SK-N-SH (cell line): ENCODE measurements at places on chromosomes 7 and 10.

DNA sequence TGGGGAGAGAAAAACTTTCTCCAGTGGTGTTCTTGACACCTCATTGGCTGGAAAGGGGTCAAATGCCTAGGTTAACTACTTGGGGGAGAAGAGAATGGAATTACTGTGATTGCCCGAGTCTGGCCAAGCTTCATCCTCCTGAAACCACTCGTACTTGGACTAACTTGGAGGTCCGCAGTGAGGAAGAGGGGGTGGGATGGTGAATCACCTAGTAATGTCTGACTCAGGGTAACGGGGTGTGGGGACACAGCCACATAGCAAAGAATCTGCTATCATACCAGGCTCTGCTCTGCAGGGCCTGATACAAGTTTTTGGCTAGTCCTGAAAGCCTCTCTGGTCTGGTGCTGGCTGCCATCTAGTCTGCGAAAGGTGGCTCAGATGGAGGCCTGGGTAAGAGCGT, 190.9 kb downstream of the RPS24 start:
- DNase-seq: no peak

GRCh38 chr7:92052159-92052558, 82.1 kb downstream of the CYP51A1 start:
- no peak for DNase-seq

DNA sequence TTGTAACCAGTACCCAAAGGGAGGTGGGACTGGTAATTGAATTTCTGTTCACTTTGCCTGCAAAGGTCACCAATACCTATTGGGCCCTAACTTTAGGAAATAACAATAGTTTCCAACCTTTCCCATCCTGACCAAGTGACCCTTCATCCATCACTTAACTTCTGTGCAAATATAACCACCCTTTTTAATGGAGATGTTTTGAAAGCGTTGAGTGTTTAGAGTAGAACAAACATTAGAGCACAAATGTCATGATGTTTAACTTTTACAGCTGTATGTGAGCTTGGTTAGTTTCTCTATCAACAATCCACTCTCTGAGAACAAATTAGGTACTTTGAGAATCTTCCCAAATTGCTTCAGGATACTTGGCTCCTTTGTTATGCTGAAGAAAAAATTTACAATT, 66.4 kb downstream of the MET start:
- DNase-seq: no peak

DNA sequence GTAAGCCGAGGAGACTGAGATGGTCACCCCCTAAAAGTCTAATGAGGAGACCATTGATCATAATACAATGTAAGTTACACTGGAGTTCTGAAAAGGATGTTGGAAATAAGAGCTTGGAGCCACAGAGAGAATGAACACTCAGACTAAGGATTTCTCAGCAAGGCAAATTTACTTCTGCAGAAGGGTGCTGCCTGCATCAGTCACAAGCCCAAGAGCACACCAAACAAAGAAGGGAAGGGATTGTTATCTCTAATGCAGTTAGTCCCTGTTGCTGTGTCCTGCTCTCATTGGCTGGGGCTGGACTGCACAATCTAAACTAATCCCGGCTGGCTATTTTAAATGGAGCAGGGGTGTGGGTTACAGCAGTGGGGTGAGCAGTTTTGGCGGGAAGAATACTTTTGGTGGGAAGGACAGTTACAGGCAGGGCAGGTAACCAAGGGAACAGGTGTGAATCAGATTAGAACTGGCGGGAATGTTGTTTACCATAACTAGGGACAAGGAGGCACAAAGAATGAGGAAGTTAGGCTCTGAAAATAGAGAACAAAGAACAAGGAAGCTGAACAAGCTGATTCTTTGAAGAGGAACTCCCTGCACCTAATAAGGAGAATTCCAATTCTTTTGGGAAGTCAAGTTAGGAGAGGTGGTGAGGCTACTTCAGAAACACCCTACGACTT, 30.3 kb upstream of the TRIM24 start:
- no peak for DNase-seq

GRCh38 chr10:107647462-107647861, 483.0 kb upstream of the SORCS1 start:
- DNase-seq: no peak

DNA sequence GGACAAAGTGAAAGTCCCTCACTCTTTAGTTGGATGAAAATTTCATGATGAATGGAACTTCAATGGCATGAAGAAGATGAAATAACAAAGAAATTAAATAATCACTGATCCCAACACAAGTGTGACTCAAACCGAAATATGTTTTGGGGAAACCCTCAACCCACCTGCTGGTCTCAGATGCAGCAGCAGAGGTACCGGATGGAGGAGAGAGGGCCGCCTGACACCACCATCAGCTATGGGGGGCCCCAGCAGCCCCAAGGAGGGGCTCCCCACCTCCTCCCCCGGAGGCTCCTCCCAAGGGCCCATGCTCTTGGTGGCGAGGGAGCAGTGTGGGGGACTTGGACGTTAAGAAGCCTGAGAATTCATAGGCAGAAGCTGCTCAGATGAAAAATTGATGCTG, 137.2 kb upstream of the ADARB2 start:
- no peak for DNase-seq

- peak; percentile 54 for DNase-seq
Observed at GRCh38 chr10:130547368-130547767, 411.2 kb downstream of the GLRX3 start.

- no peak for DNase-seq
Observed at GRCh38 chr10:124529661-124530214, 68.1 kb downstream of the LHPP start.

- DNase-seq: no peak
Observed at GRCh38 chr7:137977173-137977572, 24.7 kb downstream of the CREB3L2 start.

DNA sequence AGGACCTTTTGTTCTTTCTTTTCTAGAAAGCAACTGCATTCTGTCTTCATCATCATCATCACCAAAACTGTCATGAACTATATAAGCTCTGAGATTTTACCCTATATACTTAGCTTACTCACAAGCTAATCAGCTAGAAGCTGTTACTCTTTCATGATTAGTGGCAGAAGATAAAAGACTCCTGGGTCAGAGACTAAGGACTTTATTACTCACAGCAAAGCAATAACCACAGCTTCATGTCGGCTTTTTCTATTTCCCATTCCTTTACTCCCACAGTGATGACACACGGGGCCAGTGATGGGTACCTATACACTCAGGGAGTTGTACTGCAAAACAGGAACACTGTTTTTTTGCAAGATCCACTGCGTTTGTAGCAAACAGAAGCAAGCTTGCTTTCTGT, 8.4 kb upstream of the C10orf88 start:
- DNase-seq: no peak

- no peak for DNase-seq
Observed at GRCh38 chr7:19554581-19554980, 154.3 kb downstream of the POLR1F start.

- DNase-seq: no peak
Observed at GRCh38 chr7:54632696-54633095, 90.5 kb downstream of the VSTM2A start.

- DNase-seq: no peak
Observed at GRCh38 chr10:4838743-4839142, 12.7 kb downstream of the AKR1E2 start.

DNA sequence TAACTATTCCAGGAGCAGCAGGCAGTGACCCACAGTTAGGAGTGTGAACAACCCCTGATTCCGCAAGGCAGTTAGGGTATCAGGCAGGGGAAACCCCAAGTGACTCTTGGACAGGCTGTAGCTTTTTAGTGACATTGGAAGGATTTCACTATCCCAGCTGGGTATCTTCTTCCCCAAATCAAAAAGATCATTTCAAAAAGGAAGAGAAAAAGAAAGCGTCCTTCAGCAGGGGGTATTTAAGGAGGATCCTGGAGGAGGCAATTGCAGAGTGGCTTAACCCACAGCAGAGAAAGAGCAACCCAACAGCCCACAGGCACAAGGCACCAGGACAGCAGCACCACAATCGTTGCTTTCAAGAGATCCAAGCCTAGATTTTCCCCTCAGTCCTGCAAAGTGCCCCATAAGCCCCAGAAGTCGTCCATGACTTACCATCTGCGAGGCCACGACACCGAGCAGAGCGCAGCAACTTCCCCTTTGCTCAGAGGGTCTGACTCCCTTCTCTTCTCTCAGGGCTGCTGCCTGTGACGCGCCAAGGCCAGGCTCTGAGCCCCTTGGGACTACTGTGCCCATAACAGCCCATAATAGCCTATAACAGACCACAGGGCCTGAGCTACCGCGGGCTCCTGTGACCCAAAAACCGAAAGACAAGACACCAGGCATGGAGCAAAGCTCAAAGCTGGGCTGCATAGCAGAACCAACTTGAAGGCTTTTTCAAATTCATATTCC, 19.8 kb downstream of the PIK3AP1 start:
- DNase-seq: no peak

- DNase-seq: no peak
Observed at GRCh38 chr7:50397971-50398324, 52.2 kb downstream of the FIGNL1 start.

DNA sequence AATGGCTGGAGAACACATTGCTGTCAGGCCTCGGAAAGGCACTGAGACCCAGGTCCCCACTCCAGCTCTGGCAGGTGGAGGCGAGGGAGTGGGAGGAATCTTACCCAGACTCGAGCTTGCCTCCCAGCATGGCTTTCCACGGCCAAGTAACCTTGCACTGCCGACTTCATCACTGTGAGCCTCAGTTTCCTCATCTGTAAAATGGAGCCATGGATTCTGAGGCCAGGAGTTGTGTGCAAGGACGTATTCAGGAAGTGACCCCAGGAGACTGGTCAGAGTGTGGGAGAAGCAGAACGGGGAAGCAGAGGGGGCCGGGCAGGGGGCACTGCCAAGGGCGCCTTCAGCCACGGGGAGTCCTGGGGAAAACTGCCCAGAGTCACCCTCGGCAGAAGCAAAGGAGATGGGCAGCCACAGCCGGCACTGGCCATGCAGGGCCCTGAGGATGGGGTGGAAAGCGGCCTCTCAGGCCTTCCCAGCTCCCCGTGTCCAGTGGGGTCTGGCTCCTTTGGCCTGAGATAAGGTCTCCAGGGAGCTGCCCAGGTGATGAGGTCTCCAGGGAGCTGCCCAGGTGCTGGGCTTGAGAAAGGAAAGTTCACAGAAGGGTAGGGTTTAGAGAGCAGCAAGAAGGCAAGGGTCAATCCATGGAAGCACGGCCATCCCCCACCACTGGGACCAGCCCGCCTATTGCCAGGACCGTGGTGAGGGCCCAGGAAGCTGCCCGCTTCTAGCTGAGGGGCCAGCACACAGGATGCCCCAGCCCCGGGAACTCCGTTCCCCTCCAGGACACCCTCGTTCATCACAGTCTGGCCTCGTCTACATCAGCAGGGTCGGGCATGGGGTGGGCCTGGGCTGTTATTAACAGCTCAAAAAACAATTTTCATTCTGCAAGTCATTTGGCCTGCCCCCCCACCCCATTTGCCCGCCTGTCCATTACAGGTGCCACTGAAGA, 34.3 kb upstream of the EN2 start:
- no peak for DNase-seq

DNA sequence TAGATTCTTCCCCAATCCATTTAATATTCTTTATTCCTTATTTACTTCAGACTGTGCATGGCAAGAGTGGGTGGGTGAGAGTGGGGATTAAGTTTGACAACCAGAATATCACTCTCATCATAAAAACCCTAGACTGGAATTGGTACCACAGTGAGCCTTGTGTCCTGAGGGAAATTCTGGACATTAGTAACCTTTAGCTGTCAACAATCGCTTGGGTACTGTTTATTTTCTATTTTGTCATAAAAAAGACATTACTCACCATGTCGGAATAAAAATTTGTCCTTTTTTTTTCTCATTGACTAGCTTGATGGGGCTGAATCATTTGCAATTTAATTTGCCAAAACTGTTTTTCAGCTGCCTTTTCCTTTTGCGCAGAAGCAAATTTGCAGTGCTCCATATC, 176.1 kb upstream of the SEMA3C start:
- DNase-seq: no peak

- DNase-seq: peak; percentile 36
Observed at GRCh38 chr7:29622335-29623265, 59.0 kb downstream of the PRR15 start.

DNA sequence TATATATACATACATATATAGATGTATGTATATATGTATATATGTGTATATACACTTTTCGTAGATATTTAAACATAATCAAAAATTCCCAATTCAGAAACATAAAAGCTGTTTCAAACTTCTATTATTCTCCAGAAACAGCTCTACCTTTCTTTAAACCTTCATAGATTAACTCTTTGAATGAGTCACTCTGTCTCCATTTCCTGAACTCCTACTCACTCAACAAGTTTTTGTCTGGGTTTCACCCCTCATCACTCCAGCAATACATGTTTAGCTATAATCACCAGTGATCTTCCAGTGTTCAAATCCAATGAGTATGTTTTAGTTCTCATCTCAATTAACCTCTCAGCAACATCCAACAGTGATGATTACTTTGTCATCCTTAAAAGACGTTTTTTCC, 9.6 kb downstream of the DGKB start:
- no peak for DNase-seq

DNA sequence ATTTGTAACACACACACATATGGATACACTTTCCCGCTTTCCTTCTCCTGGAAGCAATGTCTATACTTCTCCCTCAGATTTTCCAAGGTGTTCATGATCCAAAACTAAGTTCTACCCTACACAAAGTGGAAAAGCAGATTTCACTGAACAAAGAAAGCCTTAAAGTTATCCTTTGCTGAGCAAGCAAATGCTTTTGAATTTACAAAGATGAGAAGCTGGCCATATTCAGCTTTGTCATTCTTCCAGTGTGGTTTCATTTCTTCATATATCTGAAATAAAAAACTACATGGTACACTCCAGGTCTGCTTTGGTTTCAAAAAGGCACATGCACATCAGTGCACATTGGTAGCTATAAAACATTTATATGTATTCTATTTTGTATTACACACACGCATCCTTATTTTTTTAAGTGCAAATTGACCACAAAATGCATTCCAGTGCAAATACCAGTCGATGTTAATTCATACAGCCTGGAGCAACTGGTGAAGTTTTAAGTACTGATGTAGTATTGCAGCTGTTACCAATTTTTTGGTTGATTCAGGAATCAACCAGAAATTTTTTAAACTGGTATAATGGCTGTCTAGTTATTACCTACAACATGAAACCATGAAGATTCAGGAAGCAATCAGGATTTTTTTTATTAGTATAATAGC, 65.5 kb upstream of the SRPK2 start:
- DNase-seq: no peak

- no peak for DNase-seq
Observed at GRCh38 chr7:21946222-21946709, 567 bp upstream of the CDCA7L start.

DNA sequence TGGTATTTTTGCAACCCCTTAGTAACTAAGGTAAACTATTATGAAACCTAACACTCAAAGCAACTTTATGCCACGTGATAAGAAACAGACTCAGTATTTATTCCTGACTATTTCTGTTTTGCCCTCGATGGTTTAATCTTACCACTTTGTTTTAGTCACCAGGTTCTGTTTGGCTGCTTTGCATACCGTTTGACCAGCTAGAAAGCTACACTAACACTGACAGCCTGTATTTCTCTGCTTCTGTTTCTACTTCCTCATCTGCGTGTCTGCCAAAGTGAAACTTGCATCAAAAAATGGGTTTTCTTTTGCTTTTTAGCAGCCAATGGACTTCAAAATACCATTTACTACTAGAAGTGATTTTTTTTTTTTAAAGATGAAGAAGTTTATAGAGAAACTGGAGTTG, 802.5 kb downstream of the GRM8 start:
- no peak for DNase-seq

- no peak for DNase-seq
Observed at GRCh38 chr10:75010373-75010772, 101.1 kb upstream of the SAMD8 start.

GRCh38 chr7:46160861-46161260, 239.8 kb upstream of the IGFBP3 start:
- no peak for DNase-seq

GRCh38 chr10:35335133-35336083, 901 bp upstream of the CCNY start:
- no peak for DNase-seq
